ENCODE measurements at places on chromosomes 6 and 20.

DNA sequence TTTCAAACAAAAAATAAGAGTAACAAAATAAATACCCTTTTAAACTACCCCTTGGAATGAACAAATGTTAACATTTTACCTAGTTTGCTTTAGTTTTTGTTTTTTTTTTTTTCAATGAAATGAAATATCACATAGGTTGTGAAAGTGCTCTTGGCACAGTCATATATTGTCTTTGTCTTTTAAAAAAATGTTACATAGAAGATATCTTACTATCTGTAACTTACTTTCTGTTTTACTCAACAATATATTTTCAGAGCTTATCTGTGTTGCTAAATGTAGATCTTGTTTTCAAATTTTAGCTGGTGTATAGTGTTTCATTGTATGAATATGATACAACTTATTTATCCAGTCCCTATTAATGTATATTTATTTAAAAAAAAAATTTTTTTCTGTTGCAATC, 8.6 kb downstream of the CEP57L1 start:
- DNase-seq = no peak

GRCh38 chr6:156009656-156010055, 554.0 kb upstream of the NOX3 start:
- DNase-seq = no peak

GRCh38 chr20:5148581-5148980, 21.8 kb downstream of the CDS2 start:
- no peak for DNase-seq

GRCh38 chr6:41073968-41074691, 1.4 kb downstream of the NFYA start:
- no peak for DNase-seq

DNA sequence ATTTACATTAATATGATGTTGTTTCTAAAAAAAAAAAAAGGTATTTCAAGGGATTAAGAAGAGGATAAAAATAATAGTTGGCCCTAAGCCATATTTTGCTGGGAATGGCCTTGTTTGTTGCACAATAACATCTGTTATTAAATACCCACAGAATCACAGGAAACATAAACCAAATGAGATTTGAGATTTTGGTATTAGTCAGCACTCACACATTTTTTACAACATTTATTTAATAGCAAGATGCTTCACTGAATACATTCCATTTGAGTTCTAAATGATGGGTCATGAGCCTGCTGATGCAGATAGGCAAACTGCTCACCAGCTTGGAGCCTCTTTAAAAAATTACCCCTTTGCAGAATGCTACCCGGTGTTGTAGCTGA, 92.9 kb upstream of the ENPP5 start:
- no peak for DNase-seq

DNA sequence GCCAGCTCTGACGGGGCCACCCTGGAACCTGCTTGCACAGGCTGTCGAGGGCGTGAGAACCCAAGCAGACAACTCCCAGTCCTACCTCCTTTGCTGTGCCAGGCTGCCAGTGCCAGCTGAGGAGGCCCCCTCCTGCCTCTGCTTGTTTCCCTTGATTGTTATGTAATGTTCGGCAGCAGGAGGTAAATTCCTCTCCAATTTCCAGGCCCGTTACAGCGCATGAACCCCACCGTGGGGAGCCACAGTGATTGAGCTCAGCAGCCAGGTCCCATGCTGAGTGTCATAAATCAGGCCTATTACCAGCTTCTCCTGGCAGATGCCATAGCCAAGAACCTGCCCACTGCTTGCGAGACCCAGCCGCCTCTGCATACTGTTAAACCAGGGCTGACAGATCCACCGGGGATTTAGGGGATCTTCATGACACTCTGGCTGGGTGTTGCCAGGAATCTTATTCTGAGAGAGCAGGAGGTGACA, 320.5 kb downstream of the DHX35 start:
- no peak for DNase-seq

DNA sequence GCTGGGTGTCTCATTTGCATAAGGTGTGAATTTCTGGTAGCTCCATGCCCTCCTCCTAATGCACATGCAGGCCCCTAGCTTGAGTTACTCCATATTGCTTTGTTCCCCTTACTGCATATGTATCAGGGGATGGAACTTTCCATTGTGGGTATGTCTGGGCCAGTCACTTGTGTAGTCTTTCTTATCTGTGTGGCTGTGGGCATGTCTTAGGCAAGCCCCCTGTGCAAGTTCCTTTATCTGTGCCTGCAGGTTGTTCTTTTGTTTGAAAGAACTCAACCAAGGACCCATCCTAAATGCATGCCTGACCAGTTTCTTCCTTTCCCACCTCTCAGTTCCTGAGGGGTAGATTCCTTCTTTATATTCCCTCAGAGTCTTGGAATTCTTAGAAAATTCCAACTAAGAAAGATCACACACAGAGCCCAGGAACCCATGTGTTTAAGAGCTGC, 23.6 kb downstream of the MBOAT1 start:
- no peak for DNase-seq
